ENCODE measurements at places on chromosomes 16 and 17.

DNA sequence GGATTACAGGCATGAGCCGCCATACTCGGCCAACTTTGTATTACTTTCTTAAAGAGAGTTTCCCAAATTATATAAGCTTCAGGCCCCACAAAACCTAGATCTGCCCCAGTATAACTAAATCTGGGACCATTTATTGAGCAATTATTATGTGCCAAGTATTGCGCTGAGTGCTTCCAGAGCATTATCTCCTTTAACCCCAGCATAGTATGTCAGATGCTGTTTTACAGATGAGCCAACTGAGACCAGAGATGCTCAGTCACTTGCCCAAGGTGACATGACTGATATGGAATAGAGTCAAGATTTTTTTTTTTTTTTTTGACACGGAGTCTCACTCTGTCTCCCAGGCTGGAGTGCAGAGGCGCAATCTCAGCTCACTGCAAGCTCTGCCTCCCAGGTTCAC is 1.9 kb upstream of the ERBB2 start:
- DNase-seq: no peak

DNA sequence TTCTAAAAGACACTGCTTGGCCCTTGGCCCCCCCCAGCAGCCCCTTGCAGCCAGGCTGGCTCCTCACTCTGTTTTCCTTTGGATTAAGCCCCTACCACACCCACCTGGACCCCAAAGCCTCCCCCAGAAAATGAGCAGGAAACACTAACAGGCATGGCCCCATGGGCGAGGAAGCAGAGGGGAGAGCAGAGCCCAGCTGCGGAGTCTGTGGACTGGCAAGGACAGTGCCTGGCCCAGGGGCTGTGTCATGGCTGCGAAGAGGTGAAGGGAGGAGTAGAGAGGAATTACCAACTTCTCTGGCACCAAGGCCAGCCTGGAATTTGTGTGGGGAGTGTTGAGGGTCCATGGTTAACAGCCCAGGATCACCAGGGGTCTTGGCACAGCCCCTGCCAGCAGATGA is 47.4 kb downstream of the MRC2 start:
- no peak for DNase-seq

DNA sequence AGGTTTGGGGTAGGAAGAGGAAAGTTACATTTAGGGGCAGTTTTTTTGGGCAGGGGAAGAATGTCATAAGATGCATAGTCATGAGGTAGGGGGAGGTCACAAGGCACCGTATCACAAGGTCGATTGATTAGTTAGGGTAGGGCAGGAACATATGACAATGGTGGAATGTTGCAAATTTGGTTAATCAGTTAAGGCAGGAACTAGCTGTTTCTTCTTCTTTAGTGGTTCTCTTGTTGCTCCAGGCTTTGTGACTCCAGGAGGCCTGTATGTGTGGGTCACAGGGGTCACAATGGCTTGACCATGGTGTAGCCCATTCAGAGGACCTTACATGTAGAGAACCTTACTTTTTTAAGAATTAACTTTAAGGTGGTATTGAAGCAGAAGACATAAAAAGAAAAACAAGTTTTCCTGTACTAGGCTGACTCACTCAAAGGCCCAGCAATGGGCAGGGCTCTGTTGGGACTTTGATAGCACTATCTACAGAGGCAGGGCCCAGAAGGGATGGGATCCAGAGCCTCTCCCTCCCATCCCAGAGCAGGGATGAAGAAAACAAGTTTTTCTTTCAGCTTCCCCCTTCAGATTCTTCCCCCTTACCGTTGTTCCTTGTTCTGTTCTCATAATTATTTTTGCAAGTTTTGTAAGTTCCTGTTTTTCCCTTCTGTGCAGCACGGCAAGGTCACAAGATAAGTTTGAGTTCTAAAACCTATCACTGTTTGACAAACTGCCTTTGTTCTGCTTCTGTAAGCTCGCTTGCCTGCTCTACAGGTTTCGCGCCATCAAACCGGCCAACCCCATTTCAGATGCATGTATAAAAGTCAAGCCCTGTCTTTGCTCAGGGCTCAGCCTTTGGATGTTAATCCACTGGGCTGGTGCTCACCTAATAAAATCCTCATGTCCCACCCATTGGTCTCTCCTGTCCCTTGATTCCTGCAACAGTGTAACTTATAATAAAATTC is 45.8 kb upstream of the ATF7IP2 start:
- DNase-seq: no peak

- DNase-seq: no peak
Measured at GRCh38 chr17:69960755-69961154, 114.3 kb upstream of the KCNJ16 start.

- peak; percentile 82 for DNase-seq
Measured at GRCh38 chr16:89442990-89443726, 47.2 kb downstream of the ANKRD11 start.

GRCh38 chr16:12146966-12147365 is 170.4 kb downstream of the SNX29 start:
- DNase-seq: no peak

DNA sequence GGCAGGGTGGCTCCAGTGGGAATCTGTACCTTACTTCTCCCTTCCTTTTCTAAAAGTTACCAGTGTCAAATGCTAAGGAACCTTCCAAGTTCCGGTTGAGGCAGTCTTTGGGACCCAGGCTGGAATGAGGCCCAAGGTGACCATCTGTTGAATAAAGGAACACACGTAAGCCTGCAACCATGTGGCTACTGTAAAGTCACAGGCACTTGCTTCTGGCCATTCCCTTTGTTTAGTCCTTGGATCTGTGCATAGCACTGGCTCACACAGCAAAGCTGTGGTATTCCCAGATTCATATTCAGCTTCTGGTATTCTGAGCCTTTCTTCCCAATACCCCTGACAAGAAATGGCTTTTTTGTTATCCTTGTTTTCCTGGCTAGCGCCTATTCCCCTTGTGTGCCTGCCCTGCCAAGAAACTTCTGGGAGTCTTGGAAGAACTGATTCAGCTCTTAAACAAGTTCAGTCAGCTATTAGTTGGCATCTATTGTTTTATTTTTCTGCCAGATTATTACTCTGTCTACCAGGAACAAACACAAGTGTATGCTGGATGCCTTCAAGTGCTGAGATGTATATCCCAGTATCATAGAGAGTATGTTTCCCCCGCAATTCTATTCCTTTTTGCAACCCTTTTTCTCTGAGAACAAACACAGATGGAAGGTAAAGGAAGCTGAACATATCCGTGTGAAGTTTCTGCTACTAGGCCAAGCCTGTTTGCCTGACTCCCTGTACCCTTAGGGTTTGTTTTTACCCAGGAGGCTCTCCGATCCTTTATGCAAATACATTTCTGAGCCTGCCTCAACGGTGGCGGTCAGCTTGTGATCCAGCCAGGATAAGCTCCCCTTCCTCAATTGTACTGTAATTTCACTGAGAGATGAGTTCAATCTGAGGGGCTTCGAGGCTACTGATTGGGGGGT is 13.2 kb downstream of the TMEM238L start:
- DNase-seq: no peak

DNA sequence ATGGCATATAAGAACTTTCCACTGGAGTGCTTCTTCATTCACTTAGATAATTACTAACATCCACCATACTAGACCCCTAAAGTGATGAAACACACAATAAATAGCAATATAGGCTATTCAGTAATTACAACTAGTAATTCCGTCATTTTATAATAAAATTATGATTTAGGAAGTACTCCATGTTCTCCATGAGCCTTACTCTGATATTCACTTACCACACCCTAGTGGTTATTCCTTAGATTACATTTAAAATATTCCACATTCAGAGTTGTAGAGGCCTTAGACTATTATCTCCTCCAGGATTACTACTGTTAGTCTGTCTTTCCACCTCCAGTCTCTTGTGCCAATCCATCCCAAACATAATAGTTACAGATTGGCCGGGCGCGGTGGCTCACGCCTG is 62.4 kb downstream of the STH start:
- peak; percentile 28 for DNase-seq

DNA sequence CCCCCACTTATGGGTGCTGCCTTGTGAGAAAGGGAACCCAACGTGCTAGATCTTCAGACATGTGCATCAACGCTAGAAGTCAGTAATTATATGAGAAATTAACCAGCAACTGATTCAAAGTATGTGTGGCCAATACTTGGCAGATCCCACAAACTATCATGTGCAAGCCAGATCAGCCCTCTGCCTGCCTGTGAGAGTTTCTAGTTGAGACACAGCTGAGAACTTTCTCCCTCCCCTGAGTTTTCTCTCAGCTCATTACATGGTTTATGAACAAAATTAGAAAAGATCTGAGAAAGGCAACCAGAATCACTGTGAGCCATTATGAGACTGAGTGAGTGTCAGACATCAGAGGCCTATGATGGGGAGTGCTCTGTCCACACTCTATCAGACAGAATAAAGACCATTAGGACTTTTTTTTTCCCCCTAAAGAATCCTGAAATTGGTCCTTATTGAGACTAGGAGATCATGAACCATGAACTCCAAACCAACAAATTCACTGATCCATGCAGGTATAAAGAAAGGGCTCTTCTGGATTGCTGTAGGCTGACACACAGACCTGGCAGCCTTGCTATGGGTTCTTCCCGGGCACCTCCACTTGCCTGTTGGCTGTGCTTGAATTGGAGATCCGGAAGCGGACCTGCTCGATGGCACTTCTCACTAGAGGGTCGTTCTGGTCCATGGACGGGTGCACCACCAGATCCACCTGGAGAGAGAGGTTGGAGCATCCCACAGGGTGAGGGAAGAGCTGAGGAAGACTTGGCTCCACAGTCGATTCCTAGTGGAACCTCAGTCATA is 51.5 kb downstream of the GTF3C1 start:
- no peak for DNase-seq

DNA sequence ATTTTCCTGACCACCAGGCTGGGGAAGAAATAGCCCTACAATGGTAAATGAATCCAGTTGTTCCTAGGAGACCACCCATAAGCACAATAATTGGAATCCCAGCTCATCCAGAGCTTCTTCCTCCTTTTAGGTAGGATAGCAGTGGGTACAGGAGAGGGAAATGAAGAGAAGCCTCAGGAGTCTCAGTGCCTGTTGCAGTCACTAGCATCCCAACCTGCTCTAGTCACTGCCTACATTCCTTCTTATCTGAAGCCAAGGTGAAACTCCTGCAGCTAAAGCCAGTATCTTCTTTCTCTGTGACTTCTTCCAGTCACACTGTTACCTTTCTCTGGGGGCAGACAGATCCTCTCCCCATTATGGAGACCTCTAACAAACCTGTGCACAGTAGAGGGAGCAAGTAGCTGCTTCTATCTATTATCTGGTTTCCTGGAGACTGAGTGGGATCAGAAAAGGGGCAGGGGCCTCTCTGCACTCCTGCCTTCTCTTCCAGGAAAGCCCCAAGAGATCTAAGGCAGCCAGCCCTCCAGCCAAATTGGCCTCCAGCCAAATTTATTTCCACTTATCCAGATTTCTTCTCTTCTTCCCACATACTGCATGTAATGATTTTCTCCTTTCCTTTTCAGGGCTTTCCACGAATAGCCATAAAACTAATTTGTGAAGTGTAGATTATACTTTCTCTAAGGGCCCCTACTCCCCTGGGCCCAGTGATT is 85.5 kb downstream of the SSH2 start:
- peak; percentile 15 for DNase-seq

- peak; percentile 49 for DNase-seq
Measured at GRCh38 chr17:80362428-80363119, 52.4 kb upstream of the ENDOV start.

DNA sequence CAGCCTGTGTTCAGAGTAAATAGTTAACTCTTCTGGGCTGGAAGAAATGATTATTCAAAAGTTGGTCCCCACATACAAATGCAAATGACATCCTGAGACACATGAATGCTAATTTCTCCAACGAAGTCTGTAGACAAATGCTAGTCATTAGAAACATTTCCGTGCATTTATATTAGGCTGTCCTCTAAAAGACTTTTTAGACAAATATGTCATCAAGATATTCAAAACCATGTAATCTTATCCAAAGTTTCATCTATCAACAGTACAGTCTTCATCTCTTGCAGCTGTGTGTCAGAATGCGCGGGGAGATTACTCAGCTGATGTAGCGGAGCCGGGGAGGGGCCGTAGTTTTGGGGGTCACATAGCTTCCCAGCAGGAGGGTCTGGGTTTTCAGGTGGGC is 33.8 kb upstream of the MAF start:
- no peak for DNase-seq

Data from iris pigment epithelial cell (primary cell).